ENCODE measurements at places on chromosomes 12 and 14.

GRCh38 chr12:93767524-93767863 lies 90.3 kb downstream of the CRADD start:
- no peak for DNase-seq

GRCh38 chr14:68074765-68075381 lies 255.3 kb downstream of the RAD51B start:
- no peak for DNase-seq

- peak; percentile 75 for DNase-seq
Measured at GRCh38 chr12:49358483-49359141, 8.7 kb upstream of the SPATS2 start.

GRCh38 chr12:4388032-4388431 lies 8.5 kb upstream of the FGF23 start:
- no peak for DNase-seq

DNA sequence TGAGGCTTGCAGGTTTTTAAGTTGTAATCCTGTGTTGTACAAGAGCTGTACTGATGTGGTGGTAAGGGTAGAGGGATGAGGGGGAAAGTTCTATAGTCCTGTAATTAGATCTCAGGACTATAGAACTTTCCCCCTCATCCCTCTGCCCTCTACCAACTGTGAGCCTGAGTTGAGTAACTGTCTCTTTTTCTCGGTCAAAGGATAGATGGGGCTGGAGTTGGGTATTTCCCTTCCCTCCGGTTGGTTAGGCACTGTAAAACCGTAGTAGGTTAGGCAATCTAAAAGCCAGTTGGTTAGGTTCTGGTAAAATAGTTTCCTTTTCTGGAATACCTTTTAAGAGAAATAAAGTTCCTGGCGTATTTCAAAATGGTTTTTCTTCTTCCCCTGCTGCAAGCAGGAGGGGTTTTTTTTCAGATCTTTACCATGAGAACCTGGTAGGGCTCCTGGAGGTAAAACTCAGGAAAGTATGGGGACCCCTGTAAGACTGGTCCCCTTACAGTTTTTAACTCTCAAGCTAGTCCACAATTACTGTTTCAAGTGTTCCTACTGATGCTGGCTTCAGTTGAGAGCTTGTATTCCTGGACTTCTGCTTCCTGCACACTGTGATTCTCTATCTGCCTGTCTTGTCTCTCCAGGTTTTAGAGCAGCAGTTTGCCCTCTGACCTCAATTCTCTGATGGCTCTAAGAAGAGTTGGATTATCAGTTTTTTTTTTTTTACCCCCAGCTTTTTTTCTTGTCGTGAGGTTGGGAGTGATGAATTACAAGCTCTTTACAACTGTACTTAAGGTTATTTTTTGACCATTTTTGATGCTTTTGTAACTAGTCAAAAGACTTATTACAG lies 58.7 kb downstream of the FUT8 start:
- DNase-seq = no peak

DNA sequence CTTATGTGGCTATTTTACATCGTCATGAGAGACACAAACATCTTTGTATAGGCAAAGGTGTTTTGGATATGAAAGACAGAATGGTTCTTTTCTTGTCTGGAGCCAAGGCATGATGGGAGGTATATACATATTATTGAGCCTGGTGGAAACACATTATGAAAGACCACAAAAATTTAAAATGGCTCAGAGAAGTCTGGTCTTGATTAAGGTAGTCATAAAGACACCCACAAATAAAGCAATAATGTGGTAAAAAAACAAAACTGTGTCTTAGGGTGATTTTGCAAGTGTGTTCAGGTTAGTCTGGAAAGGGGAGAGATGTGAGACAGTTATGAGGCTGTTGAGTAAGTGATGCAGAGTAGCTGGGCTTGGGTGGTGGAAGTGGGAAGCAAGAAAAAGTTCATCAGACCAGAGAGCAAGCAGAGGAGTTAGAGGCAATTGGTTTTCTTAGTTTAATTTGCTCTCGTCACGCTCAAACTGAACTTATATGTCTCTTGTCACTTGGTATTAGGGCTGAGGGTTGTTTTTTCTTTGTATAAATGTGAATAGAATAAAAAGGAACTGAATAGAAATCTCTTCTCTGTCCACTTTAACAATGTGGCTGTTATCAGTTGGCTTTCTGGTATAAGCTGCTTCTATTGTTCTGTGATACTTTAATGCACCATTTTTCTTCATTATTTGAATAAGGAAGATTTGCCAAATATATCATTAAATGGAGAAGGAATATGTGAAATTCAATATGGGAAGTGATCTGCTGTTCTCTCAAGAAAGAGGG lies 115.0 kb downstream of the AKAP6 start:
- DNase-seq = no peak

DNA sequence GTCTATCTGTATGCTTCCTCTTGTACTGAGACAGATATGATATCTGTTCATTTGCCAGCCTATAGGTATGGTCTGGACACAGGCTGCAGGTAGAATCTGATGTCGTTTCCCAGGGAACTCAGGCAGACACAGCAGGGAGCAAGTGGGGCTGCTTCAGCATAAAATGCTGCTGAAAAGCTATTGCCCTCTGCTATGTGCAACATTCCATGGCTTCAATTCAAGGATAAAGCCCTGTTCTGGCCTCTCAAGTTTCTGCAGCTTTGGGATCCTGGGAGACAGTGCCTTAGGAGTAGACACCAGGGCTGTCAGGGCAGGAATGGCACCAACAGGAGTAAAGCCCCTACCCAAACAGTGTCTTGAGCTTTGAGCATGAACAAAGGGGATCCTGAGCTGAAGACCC lies 173.5 kb downstream of the SLC41A2 start:
- no peak for DNase-seq

DNA sequence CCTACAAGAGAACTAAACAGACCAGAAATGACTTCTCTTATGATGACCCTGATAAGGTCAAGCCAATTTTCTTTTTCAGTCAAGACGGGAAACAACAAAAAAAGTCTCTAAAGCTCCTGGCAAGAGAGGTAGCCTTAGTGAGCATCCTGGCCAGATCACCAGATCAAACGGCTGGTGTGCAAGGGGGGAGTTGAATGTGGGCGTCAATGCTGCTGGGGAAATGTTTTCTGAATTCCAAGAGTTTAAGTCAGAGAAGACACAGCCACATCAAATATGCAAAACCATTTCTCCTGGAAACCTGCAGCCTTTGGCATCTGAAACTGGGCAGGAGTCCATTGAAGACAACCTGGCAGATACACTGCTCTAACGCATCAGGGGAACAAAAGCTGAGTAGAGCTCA lies 16.0 kb upstream of the SELPLG start:
- DNase-seq = no peak

DNA sequence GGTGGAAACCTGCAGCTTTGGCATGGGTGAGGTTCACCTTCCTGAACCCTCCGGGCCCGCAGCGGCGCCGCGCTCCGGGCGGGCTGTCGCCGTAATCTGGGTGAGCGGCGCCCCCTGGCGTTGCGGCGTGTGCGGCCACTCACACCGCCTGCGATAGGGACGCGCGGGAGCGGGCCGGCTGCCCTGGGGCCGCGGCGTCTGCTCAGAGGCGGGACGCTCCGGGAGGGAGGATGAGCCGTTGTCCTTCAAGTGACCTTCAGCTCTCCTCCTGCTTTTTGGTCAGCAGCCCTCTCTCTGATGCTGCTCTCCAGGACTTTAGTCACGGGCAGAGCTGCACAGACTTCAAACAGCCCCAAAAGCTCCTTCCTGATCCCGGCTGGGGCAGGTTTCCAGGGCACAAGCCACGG lies 211.7 kb upstream of the FKBP4 start:
- DNase-seq = peak; percentile 62
